ENCODE measurements at places on chromosomes 2 and 18. TPM values are rescaled to one million over a fixed set of nuclear protein-coding genes. Genes with fewer than 3 reads are reported as not detected.

DNA sequence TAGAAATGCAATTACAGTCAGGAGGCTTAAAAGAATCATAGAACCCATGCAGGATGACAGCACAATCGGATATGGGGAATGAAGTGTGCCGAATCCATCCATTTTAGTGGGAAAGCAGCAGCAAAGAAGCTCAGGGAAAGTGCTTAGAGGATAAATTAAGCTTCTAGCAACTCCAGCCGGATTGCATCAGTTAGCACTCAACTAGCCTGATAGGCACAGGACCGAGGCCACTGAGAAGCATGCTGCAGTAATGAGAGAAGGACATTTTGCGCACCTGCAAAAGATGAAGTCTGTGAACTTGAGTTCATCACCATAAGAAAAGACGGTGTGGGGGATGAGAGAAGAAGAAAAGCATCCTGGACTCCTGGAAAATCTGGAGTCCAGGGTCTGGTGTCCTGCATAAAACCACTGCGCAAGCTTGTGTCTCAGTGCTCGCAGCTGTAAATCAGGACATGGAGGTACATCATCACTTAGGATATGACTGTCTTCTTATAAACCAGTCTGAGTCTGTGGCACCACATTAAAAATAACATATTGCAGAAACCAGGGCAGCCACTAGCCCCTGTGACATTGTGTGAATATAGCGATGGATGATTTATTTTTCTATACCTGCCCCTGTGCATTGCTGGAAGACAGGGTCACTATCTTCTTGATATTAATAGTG lies 665.5 kb upstream of the SOX11 start:
- no peak for DNase-seq

The RBM43 gene
- total RNA-seq, result 3.8 TPM

- no peak for DNase-seq
Observed at GRCh38 chr18:36334798-36335197, 37.3 kb downstream of the FHOD3 start.

The SLC40A1 gene
- 11.1 TPM for total RNA-seq

DNA sequence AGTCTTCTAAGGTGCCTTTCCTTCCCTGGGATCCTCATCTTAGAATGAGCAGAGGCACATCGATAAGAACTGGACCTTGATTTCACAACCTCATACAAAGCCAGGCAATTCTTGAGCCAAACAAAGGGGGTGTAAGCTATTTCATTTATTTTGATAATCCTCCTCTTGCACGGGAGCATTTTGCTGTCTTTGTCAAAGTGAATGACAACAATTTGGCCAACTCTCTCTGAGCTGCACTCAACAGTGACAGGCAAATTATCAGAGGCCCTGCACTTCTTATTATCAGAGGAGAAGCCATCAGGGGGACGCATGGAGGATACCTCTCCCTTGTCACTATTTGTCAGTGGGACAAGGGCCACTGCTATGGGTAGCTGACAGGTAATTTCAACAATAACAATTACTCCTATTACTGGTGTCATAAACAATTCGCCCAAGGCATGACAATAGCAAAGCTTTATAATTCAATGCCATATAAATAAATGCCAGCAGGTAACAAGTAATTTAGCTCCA lies 260.4 kb downstream of the MEIS1 start:
- no peak for DNase-seq

- DNase-seq, result no peak
Observed at GRCh38 chr2:180002198-180002770, 4.8 kb downstream of the CWC22 start.

The DCDC2C gene
- not detected for total RNA-seq

- DNase-seq, result no peak
Observed at GRCh38 chr2:198441246-198441645, 636.9 kb downstream of the PLCL1 start.

The NGEF gene
- total RNA-seq, result 12.2 TPM

DNA sequence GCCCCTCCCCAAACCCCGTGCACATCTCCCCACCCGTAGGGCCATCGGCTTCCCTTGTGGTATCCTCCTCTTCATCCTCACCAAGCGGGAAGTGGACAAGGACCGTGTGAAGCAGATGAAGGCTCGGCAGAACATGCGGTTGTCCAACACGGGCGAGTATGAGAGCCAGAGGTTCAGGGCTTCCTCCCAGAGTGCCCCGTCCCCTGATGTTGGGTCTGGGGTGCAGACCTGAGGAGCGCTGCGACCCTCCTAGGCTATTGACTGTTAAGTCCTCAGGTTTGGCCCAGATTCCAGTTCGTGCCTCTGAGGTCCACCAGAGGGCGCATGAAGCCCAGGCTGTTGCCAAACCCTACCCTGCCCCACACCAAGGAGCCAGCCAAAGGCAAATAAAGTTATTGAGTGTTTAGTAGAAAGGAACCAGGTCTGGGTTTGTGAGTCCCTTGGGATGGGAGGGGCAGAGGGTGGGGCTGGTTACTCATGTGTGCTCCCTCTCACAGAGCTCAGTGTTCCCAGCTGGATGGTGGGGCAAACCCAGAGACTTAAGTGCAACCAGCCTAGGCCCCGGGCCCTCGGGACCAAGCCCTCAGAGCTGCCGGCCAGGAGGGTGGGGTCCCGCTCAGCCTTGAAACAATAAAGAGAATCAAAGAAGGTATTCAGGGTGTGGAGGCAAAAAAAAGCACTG lies 2.4 kb downstream of the PNKD start:
- peak; percentile 77 for DNase-seq

GRCh38 chr18:13028869-13029268 lies 37.7 kb downstream of the CEP192 start:
- no peak for DNase-seq

DNA sequence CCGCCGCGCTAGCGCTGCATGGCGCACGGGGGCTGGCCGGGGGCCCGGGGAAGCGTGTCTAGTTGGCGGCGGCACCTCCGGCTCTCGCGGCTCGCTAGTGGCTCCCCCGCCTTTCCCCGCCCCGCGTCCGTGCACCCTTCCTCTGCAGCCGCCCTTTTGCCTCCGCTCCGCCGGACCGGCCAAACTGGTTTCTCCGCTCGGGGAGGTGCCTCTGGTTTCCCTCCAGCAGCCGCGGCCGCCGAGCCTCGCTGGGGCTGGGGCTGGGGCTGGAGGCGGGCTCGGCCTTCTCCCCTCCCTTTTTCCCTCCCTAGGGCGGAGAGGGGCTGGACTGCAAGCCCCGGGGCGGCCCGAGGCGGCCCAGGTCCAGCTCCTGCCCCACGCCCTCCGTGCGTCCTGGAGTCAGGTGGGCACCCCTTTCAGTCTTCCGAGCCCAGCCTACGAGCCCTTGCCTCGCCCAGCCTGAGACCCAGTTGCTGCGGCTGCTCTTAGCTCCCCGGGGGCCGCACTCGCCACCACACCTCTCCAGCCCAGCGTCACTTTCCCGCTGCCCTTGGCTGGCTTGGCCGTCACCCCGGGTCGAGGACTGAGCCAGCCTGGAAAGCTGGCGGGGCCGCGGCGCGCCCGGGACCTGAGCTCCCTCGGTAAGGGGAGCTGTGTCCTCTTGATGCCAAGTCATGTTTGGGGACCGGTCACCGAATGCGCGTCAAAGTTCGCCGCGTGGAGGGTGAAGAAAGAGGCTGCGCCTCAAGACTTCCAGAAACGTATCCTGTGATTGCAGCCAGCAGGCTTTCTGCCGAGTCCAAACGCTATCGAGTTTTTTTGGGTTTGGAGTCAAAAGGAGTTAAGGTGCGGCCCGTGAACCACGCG lies at the start of gene ATP8B1:
Gene ATP8B1, minus strand, starts transcription at position 213 of the 867 bp plus-strand sequence. CDS start 71,508 bp downstream, outside the sequence.
- peak; percentile 7 for DNase-seq

GRCh38 chr18:57910134-57910533 lies 107.0 kb upstream of the ATP8B1 start:
- no peak for DNase-seq

DNA sequence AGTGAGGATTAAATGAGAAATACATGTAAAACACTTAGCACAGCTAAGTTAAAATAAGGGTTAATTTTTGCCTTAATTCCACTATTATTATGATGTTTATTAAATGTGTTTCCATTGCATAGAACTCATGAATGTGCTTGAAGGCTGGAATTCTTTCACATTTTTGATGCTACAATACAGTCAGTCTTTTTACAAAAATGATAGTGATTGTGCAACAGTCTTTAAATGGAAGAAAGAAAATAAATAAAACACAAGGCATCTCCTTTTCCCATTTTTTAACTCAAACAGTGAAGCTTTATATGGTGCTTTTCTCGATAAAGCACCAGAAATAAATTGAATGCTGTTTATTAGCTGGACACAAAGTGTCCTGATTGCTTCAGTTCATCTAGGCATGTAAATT lies 123.9 kb downstream of the MAP2 start:
- DNase-seq, result no peak

DNA sequence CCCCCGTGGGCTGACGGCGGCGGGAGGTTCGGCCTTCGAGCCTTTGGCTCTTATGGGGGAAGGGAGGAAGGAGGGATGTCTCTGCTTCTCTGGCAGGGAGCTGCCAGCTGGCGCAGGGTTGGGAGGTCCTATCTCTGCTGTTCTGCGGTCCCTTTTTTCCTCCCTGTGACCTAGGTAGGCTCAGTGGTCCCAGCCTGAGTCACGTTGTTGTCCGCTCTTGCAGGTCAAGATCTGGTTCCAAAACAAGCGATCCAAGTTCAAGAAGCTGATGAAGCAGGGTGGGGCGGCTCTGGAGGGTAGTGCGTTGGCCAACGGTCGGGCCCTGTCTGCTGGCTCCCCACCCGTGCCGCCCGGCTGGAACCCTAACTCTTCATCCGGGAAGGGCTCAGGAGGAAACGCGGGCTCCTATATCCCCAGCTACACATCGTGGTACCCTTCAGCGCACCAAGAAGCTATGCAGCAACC lies 2.5 kb downstream of the DLX1 start:
- no peak for DNase-seq

DNA sequence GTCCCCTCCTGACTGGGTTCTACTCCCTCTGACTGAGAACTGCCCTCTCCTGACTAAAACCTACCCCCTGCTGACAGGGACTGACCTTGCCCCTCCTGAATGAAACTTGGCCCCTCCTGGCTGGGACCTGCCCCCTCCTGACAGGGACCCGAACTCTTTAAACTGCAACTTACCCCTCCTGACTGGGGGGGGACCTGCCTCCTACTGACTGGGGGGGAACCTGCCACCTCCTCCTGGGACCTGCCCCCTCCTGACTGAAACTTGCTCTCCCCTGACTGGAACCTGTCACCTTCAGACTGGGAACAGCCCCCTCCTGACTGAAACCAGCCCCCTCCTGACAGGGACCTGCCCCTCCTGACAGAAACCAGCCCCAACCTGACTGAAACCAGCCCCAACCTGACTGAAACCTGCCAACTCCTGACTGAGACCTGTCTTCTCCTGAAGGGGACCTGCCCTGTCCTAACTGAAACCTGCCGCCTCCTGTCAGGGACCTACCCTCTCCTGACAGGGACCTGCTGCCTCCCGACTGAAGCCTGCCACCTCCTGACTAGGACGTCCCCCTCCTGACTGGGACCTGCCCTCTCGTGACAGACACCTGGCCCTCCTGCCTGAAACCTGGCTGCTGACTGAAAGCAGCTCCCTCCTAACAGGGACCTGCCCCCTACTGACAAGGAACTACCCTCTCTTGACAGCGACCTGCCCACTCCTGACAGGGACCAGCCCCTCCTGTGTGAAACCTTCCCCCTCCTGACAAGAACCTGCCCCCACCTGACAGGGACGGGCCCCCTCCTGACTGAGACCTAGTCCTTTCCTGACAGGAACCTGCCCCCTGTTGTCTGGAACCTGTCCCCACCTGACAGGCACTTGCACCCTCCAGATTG lies 87.1 kb downstream of the PXDN start:
- DNase-seq, result no peak

DNA sequence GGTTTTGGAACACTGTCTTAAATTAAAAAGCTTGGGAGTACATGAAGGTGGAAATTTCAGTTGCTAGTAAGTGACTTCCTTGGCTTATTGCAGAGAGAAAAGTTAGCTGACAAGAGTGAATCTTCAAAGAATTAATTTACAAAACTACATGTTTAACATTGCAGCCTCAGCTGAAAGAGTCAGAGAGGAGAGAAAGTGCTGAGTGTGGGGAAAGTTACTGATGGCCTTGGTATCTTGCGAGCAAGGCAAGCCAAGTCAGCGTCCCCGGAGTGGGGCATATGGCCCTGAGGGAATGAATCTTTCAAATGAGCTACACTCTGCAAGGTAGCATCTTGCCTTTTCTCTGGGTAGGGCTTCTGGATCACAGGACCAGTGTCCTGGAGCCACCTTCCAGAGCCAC lies 131.3 kb downstream of the LPIN1 start:
- no peak for DNase-seq

Data from cerebellum (tissue), 4 donors.